ENCODE measurements at places on chromosomes 5 and 9. TPM values are rescaled to one million over a fixed set of nuclear protein-coding genes. Genes with fewer than 3 reads are reported as not detected.

DNA sequence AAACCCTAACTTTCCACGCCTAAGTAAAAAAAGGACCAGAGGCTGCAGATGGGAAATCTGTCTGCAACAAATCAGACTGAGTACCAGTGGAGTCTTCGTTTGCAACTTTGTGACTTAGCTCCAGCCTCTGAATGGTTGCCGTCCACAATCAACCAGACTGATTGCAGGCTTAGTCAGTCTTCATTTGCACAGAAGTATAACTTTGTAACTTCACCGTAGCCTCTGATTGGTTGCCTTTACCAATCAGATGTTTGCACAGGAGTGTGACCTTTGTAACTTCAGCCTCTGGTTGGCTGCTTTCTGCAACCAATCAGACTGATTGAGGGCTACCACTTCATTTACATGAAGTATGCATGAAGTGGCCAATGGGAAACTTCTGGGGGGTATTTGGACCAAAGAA lies 53.7 kb downstream of the TGFBR1 start:
- no peaks in the 10 kb centered on the region for H3K36me3 ChIP-seq
- H3K27me3 ChIP-seq, result no peaks in the 10 kb centered on the region
- H3K4me3 ChIP-seq, result no peak overlapping the region
- H3K4me1 ChIP-seq, result no peaks in the 10 kb centered on the region

Gene COL27A1
- 20.1 TPM for total RNA-seq

Gene VLDLR
- total RNA-seq, result 8.0 TPM

Gene TMEM215
- 0.31 TPM for total RNA-seq

Measured in suprapubic skin (tissue), 4 donors.